ENCODE measurements at places on chromosomes 1 and 21.
A peak's percentile ranks its signal among the peaks of the same experiment; 100 is the strongest.

- DNase-seq = peak; percentile 3
Measured at GRCh38 chr1:2446394-2446793, 29.7 kb upstream of the PLCH2 start.

GRCh38 chr21:40120940-40121575 is 253.8 kb downstream of the PCP4 start:
- DNase-seq = peak; percentile 74

DNA sequence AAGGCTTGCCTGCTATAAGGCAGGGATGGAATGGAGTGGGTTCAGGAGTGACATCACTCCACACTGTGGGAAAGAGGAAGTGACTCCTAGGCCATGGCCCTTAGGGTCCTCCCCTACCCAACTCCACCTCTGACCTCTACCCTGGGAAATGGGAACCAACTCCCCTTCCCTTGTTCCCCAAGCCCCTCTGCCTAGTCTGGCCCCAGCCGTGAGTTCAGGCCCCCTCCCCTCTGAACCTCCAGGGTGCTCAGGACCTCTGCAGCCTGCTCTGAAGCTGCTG is 3.8 kb upstream of the GUCA2A start:
- no peak for DNase-seq

DNA sequence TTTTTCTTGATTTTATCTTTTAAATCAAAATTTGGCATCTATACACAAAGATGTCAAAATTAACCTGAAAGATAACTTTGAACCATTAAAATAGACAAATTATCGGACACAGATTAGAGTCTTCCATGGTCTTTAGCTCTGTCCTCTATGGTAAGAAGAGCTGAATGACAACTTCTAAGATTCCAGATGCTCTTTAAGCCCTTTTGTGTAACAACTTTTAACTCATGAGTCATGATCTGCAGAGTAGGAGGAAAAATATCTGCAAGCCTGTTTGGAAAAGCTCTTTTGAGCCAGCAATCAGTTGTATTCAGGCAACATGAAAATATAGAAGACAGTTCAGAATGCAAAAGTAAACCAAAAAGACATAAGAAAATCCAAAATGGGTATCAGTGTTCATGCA is 37.8 kb downstream of the TTC13 start:
- no peak for DNase-seq

DNA sequence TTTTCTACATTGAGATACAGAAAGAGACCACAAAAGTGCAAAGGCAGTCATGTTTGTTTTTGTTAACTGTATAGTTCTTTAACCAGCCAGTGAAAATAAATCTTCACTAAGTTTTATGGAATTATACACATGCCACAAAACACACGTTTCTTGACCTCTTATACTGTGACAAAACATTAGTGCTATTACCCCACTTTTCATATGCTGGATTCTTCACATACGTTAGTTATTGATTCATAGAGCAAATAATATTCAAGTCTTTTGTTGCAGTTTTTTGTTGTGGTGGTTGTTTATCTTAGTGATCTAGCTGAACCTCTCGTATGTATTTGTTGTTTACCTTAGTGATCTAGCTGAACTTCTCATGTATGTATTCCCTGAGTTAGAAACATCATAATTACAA is 28.0 kb downstream of the LYPLAL1 start:
- DNase-seq = no peak

- DNase-seq = no peak
Measured at GRCh38 chr1:246058466-246058865, 448.6 kb downstream of the SMYD3 start.

DNA sequence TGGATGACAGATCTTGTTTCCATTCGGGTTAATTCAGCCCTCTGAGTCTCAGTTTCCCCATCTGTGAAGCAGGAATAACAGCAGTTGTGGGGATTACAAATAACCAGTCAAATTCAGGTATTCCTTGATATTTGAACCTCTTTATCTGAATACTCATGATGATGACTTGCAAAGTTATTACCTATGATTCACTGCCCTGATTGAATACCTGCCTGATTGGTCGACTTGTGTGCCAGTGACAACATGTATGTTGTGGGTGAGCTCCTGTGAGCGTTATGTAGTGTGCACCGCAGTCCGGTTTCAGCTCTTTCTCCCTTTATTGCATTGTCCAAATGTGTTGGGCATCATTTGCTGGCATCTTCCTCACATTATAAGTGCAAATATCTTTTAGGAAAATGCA is 9.5 kb upstream of the TMEM61 start:
- no peak for DNase-seq

DNA sequence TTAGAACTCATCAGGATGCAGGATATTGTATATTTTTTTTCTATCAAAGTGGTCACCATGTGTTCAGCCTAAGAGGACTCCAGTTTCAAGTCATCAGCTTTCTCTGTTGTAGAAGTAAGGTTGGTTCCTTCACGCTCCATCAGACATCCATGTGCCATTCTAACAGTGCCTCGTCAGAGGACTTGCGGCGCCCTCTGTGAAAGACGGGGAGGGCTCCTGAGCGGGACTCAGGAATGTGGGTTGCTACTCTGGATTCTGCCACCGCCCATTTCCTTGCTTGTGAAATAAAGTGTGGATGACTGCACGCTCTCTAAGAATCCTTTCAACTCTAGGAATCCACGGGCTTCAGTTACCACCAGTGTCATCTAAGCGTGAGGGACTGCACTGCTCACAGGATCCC is 593.5 kb downstream of the KIF26B start:
- no peak for DNase-seq

DNA sequence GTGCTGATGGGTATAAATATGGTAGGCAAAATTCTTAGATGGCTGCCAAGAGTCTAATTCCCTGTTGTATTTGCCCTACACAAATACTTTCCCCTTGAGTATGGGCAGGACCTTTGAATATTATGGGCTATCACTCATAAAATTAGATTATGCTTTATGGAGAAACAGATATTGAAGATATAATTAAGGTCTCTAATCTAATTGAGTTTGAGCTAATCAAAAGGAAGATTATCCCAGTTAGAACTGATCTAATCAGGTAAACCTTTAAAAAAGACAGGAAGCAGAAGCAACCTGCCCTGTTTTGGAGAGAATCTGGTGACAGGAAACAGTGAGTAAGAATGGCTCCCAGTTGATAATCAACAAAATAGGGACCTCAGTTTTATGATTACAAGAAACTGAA is 609.0 kb upstream of the PRMT6 start:
- DNase-seq = no peak

GRCh38 chr1:14190508-14190907 is 408.0 kb upstream of the KAZN start:
- no peak for DNase-seq

GRCh38 chr1:27086026-27086425 is 68.9 kb downstream of the SLC9A1 start:
- no peak for DNase-seq

- DNase-seq = no peak
Measured at GRCh38 chr21:36910581-36911307, 55.7 kb downstream of the HLCS start.

- DNase-seq = no peak
Measured at GRCh38 chr1:88371436-88372023, 312.5 kb upstream of the PKN2 start.

- no peak for DNase-seq
Measured at GRCh38 chr1:16478091-16478490, 36.0 kb downstream of the RNU1-1 start.

DNA sequence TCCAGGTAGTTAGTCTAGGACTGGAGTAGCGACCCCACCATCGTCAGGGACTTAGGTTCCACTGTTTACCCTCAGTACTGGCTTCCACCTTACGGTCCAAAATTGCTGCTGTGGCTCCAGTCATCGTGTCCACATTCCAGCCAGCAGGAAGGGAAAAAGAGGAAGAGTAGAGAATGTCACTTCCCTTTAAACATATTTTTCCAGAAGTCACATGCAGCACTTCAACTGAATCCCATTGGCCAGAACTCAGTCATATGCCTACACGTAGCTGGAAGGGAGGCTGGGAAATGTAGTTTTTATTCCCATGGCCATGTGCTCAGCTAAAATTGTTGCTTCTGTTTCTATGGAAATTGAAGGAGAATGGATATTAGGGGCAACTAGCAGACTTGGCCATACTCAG is 84.1 kb upstream of the SELENON start:
- no peak for DNase-seq

DNA sequence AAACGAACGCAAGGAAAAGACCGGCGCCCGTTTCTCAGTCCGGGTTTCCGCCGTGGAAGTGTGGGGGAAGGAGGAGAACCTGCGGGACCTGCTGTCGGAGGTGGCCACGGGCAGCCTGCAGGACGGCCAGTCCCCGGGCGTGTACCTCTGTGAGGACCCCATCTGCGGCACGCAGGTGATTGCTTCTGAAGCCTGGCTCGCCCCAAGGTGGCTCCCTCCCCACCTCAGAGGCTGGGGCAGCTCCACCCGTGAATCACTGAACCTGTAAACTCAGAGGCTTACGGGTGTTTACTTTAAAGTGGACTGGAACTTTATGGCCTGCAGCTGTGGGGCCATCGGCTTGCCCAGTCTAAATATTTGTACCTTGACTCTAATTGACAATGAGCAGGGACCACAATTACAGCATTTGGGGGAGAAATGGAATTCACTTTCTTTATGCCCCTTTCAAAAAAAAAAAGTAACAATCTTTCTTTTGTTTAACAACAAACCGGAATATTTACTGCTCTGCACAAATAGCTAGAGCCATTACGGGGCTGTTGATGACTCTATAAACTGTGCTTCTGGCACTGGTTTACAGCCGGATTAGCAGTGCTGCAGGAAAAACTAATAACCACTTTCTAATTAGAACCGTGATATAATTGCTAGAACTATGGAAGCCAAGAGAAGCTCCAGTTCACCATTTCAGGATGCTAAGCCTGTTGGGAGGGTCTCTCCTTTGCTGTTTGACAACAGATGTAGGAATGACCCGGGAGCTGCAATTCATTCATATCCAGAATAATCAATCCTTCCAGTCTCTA is 454.8 kb downstream of the KIF26B start:
- peak; percentile 56 for DNase-seq

DNA sequence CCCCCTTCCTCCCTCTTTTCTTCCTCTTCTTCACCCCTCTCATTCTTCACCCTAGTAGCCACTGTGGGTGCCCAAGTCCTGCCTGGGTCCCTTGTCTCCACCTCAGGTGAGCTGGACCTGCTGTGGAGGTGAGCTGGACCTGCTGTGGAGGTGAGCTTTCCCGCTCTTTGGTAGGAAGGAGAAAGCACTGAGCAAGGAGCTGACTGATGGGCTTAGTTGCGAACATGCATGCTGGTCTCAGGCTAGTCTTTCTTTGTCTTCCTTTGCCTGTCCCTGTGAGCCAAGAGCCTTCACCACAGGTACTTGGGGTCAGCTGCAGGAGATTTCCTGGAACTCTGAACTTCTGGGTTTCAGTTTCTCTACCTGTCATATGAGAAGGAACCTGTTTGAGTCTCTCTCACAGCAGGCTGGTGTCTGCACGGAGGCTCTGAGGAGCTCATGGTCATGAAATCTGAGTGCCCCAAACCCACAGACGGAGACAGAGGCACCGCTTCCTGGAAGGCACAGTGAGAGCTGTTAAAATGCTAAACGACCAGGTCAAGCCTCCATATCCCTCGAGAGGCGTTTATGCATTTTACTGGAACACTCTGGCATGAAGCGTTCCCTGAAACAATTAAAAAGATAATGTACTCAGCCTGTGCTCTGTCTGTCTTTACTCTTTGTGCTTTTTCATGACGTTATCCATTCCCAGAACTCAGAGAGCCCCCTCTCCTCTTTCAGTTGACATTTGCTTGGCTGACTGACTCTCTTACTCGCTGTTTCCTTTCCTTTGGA is 69.5 kb downstream of the RHOU start:
- no peak for DNase-seq

DNA sequence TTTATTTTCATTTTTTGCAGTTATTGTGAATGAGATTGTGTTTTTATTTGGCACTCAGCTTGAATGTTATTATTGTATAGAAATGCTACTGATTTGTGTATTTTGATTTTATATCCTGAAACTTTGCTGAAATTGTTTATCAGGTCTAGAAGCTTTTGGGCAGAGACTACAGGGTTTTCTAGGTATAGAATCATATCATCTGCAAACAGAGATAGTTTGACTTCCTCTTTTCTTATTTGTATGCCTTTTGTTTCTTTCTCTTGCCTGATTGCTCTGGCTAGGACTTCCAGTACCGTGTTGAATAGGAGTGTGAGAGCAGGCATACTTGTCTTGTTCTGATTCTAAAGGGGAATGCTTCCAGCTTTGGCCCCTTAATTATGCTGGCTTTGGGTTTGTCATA is 27.3 kb downstream of the ZNF691 start:
- DNase-seq = no peak

GRCh38 chr1:30845904-30846290 is 62.7 kb downstream of the SDC3 start:
- no peak for DNase-seq

DNA sequence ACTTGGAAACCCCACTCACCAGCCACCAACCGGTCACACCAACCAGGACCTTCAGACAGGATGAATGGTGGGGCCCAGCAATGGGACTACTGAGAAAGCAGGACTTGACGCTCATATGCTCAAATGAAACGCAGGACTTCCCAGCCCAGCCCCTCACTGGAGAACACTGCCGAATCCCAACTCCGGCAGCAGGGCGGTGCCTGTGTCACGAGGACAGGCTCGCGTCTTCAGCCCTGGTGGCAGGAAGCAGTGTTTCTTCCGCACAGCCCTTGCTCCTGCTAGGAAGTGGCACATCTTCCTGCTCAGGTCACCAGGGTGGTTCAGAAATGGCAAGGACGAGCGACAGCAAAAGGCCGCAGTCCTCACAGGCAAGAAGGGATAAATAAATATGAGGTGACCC is 38.9 kb downstream of the CD58 start:
- no peak for DNase-seq

GRCh38 chr1:67780637-67781036 is 52.6 kb downstream of the GNG12 start:
- no peak for DNase-seq

DNA sequence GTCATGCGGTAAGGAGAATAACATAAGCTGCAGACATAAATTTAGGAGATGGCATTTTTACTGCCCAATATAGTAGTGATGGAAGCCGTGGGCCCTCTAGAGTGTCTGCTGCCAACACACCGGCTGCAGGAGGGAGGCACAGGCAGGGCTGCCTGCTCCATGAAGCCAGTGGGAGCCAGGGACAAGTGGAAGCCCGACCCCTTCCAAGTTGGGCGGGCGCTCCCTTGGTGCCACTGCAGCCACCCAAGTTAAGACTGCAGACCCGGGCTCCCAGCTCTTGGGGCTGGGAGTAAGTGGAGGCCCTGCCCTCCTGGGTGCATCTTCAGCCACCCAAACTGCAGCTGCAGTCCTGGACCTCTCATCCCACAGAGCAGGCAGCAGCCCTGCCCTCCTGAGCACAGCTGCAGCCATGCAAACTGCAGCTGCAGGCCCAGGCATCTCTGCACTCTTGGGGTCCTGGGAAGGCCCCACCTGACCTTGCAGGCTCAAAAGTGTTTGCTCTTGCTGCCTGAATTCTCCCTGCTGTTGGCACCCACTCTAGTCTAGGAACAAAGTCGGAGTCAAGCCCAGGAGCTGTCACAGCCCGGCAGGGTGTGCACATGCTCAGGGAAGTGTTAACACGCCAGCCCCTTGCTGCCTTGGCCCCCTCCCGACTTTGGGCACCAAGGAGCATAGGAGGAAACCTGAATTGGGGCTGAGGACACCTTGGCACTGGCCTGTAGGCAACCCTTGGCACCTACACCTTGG is 437.2 kb upstream of the PRMT6 start:
- no peak for DNase-seq

Measured in NCI-H1417 (cell line).